ENCODE measurements at places on chromosomes 13 and 19.

DNA sequence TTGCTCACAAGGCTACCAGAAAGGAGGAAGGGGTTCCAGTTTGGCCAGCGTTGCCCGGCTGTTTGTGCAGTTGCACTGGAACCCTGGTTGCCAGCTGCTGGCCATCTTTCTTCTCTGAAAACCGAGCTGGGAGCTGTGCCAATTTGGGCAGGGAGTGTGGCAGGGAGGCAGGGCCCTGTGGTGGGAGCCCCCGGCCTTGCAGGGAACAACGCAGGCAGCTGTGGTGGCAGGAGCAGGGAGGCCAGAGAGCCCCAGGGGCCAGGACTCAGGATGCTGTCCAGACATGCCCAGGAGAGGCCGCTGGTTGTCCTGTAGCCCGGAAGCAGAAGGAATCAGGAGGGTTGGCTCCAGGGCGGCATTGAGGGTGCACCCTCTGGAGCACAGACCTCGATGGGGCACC, 4.8 kb downstream of the KMT5C start:
- DNase-seq: no peak

DNA sequence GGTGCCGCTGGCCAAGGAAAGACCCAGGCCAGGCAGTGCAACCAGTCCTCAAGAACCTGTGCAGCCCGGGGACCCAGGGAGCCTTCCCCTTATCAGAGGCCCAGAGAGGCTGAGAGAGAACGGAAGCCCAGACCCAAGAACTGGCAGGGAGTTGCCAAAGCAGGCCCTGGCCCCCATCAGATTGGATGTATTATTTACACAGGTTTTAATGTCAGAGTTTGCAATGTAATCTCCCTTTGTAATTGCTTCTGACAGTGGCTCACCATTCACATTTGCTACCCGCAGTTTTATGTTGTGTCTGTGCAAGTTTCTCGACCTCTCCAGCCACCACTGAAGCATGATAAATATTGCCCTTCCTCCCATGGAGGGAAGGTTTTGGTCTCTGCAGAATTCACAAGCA, 660.9 kb downstream of the LIG4 start:
- DNase-seq: no peak

DNA sequence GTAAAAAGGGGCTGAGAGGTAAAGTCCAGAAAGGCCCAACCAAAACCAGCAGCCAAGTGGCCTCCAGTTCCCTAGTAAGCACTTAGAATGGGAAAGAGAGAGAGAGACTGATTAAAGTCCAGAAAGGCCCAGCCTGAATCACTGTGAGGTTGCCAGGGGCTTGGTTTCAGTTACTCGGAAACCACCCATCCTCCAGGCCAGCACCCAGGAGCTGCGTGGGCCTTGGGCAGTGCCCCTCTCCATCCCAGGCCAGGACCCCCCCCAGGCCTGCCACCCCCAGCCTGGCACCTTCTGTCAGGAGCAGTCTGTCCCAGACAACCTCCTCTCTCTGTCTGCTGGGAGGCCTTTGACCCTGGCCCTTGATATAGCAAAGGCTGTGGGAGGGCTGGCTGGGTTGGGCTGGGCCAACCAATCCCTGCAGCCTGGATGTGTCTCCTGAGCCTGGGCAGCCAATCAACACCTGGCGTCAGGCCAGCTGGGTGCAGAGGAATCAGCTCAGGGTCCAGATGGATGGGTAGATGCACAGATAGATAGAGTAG, at the start of gene CYP4F2:
CYP4F2 (minus strand) TSS at position 337 of the 539 bp plus-strand sequence. CDS start 463 bp downstream, outside the sequence.
- no peak for DNase-seq

- no peak for DNase-seq
Measured at GRCh38 chr19:2040647-2041432, 10.2 kb downstream of the MKNK2 start.

DNA sequence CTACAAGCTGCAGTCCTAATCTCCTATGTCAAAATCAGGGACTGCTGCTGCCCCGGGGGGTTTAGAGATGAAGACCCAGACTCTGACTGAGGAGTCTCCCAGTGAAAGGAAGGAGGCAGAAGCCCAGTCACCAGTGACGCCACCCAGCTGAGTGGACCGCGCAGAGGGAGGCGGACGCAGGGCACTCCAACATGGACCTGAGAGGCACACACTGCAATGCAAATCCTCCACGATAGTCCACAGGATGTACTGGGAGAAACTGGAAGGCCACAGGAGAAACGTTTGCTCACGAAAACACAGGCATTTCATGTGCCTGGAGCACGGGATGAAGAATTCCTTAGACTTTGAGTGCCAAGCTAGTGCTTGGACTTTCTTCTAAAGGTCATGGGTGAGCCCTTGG, 58.3 kb downstream of the IRS2 start:
- DNase-seq: no peak

DNA sequence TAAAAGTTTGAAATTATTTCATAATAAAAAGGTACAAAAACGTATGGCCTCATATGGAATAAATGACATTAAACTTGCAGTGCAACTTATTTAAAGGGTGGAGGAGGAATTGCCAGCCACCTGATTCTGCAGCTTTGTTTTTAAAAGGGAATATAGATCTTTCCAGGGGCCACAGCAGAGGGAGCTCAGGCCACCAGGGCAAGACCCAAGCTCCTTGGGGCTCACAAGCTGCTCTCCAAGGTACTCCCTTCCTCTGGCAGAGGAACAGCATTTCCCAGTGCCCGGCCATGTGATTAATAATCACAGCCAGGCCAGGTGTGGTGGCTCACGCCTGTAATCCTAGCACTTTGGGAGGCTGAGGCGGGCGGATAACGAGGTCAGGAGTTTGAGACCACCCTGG, 6.2 kb downstream of the ACOD1 start:
- DNase-seq: no peak

DNA sequence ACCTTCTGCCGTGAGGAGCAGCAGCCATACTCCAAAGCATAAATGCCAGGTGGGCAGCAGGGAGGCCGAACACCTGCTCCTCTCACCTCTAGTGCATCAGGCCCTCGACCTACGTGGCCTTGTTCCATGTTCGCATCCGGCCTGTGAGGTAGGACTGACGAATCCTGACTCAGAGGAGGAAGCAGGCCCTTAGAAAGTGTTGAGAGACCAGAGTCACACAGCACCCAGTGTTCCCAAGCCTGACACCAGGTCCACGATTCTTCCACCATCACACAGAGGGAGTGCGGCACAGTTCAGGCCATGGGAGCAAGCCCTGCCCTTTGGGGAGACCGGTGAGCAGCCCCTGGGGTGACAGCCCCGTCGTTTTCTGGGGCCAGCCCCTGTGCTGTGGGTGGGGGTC, 14.7 kb downstream of the ATP12A start:
- no peak for DNase-seq

DNA sequence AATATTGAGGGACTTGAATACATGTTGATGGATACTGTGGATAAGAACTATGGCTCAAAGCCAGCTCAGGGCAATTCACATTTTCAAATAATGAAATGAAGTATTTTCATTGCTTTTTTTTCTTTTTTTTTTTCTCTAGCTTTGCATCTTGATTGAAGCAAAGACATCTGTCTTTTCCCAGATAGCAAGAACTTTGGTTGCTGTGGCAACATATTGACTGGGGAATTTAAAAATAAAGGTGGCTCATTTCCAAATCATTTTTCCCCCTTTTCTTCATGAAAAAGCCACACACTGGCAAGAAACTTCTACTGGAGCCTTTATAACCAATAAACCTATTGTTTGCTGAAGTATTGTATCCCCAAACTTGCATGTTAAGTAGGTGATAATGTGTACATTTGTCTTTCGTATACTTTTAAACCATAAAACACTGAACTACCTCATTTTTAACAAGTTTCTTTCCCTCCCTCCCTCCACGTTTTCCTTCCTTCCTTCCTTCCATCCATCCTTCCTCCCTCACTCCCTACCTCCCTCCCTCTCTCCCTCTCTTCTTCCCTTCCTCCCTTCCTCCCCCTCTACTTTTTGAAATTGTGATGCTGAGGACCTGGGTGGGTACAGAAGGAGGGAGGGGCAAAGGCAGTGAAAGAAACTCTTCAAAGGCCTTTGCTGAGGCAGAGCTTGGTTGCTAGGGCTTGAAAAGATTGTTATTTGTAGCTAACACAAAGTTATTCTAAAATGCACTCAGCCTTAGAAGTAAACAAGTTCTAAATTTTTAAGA, 343.5 kb upstream of the SPRY2 start:
- DNase-seq: no peak

- no peak for DNase-seq
Measured at GRCh38 chr13:63307228-63307627, 1891.6 kb upstream of the PCDH20 start.

GRCh38 chr13:29170436-29171082, 350.4 kb downstream of the MTUS2 start:
- DNase-seq: no peak

DNA sequence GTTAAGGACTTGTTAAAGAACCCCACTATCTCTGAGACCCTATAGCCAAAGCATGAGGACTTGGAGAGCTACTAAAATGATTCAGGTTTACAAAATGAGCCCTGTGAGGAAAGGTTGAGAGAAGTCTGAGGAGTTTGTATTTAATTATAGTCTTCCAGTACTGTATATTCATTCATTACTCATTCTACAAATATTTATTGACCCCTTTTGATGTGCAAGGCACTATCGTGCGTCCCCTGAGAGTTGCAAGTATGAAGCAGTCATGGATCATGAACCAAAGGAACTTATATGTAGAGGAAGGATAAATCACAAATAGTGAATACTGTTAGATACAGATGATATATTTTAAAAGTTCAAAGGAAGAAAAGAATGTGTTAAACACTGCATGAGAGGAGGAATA, 84.4 kb downstream of the DNAJC15 start:
- no peak for DNase-seq

GRCh38 chr13:48739386-48739964, 85.7 kb downstream of the CYSLTR2 start:
- no peak for DNase-seq

DNA sequence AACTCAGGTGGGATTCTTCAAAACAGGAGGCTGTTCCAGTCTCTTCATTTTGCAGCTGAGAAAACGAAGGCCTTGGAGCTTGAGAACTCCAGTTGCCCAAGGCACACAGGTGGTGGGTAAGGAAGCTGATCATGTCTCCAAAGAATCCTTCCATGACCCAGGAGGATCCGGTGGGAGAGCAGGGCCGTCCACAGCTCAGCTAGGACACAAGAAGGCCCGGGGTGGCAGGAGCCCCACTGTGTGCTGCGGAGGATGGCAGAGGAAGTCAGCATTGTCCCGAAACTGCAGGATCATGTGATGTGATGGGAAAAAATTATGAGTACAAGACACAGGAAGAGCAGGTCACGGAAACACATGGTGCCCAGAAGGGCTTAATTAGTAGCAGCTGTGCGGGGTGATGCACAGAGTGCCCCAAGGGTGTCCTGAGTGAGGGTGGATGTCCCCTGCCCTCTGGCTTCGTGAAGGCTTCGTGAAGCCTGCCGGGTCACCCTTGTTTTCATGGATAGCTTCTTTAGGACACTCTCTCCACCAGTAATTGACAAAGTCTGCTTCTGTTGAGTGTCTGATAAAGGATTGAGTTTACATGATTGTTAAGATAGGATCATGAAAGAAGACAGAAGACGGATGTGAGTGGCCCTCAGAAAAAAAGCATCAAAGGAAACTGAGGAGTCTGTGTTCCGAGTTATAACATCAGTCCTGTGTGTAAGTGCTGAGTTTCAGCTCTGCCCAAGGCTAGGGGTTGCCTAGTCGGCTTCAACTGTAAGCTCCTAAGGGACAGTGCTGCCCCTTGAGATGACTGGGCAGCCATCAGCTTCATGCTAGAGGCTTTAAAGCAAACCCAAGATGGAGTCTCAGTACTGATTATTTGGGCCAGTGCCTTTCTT, 33.8 kb upstream of the SACS start:
- no peak for DNase-seq

DNA sequence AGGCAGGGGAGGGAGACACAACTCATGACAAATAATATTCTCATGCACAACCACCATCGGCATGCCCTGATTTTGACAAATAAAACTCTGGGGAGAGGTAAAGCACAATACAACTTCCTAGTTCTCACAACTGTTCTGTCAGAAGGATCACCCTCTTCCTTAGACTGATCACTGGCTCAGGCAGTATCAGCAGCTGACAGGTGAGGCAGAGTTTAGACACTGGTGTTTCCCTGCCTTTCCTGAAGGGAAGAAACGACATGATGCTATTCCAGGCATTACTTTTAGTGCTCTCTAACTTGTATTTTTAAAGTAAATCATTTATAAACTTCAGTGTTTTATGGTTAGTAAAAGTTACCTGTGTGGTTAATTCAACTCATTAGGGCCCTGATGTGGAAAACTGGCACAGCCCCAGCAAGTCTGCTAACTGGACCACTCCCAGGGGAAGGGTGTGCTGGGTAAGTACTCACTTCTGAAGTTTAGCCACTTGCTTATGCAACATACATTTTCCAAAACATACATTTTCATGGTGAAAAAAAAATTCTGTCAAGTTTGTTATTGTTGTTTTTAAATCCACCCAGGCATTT, 82.8 kb downstream of the CRYL1 start:
- no peak for DNase-seq

DNA sequence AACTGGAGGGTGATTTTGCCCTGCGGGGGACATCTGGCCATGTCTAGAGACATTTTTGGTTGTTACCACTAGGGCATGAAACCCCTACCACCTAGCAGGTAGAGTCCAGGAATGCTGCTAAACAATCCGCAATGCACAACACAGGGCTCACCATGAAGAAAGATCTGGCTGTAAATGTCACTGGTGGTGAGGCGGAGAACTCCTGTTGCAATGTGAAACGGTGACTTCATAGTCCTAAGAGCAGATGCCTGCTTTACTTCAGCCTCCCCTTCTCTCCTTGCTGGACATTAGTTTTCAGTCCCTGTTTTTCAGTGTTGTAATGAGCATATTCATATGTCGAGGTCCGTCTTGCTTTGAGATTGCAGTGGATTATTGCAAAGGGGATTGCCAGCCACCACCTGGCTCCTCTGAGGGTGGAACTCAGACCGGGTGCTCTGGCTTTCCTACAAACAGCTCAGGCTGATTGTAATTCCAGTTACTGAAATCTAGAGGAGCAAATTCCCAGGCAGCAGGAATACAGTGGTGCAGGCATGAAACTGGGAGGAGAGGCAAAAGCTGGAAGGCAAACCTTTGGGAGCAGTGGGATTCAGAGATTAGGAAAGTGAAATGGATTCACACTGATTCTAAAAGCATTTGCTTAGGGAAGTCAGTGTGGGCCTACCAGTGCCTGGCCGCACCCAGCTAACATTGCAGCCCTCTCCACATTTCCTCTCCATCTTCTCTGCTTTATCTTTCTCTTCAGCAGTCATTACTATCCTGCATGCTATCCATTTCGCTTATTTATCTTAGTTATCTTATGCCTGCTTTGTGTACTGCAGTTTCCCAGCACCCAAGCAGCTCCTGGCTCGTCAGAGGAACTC, 76.1 kb upstream of the PCDH8 start:
- no peak for DNase-seq

Data from activated CD4-positive, alpha-beta T cell treated with anti-CD3 and anti-CD28 coated beads, Interleukin-2, amount 50 U/mL, for 16 hours (primary cell).